ENCODE measurements at places on chromosomes 3 and 15.

GRCh38 chr3:171165499-171165921, 139.0 kb upstream of the SLC2A2 start:
- DNase-seq: no peak

DNA sequence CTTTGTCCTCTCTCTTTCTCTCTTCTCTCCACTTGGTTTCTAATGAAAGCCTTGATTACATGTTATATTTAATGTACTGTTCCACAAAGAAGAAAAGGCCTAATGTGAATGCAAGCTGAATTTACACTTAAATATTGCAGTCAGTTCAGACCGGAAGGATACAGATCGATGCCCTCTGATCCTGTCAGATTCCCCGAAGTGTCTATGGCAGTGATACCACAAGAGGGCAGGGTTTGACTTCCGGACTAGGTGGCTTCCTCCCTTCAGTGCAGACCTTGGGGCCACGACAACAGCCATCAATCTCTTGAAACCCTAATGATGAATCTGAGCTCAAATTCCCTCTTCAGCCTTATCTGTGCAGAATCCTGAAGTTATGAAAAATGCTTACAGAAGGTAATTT, 29.5 kb downstream of the AGTR1 start:
- no peak for DNase-seq

GRCh38 chr15:51359981-51360380, 18.5 kb downstream of the GLDN start:
- DNase-seq: no peak

DNA sequence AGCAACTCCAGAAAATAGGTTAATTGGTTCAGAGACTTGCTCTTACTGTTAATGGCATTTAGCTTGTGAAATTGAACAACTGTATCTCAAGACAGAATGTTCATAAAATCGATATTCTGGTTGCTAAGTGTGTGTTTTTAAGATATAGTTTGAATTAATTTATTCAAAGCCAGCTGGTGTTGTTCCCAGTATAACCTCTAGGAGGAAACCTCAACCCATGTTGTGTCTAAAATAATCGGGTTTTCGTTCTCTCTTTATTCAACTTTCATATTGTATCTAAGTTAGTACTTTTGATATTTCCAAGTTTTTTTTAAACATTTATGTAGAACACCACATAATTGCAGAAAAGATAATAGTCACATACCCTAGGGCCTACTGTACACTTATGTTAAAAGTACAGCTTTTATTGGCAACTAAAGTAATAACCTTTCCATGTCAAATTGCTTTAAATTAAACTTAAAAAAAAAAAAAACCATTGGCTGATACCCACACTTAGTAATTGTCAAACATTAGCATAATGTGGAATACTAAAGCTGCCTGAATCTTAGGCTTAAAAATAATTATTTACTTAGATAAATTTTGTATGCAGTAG, 90.9 kb downstream of the SAMMSON start:
- no peak for DNase-seq

DNA sequence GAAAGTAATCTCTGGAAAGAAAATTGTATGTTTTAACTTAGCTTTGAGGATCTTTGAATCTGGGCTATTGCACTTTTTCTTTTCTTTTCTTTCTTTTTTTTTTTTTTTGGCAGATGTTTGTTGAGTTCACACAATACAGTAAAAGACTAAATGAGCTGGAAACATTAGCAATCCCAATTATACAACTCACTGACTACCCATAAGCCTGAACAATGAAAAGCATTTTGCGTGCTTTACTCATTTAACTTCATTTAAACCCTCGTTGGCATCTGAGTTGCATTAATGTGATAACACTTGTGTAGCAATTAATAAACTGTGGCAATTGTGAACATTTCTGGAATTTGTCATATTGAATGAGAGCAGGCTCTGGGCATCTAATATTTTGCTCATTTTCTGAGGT, 269.4 kb upstream of the RBMS3 start:
- DNase-seq: no peak

DNA sequence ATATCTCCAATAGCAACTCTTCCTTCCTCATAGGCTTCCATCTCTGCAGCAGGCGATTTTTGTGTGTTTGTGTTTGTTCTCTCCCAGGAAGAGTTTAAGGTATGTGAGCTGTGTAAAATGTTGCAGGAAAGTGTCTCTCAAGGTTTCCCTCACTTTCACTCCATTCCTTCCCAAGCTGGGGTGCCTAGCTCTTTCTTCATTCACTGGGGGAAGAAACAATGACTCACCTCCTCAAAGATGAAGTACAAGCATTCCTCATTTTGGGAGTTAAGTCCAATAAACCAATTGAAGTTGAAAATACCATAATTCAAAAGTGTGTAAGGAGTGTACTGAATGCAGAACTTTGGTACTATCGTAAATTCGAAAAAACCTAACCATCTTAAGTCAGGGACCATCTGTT, 422.7 kb upstream of the CFAP20DC start:
- DNase-seq: no peak

- peak; percentile 80 for DNase-seq
Observed at GRCh38 chr3:181709537-181710279, 2.0 kb upstream of the SOX2 start.

DNA sequence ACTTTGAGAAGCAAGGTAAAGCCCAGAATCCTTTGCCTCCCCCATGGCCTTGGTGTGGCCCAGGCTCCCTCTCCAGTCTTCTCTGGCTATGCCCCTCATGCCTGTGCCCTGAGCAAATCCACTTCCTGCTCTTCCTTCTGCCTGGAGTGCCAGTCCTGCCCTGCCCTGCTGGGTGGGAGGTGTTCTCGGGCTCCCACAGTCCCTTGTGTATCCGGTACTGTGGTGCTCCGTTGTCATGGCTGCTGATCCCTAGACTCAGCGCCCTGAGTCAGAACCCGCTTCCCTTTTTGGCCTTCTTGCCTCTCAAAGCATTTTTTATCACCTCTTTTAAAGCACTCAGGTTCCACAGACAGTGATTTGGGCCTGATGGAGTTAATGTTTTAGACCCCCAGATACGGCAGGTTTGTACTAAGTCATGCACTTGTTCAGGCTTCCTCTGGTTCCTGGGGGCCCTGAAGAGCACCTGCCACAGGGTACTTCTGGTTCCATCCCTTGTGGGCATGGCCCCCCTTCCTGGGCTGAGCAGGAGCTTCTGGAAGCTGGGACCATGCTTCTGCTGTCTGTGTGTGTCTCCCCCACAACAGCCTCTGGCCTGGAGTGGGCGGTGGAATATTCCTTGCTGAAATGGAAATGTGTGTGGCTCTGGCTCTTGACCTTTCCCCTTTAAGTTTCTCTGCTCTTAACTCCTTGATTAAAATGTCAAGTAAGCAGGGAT, 29.6 kb upstream of the ADAMTS7 start:
- DNase-seq: peak; percentile 49

GRCh38 chr3:67509471-67510075, 144.8 kb downstream of the SUCLG2 start:
- DNase-seq: no peak

GRCh38 chr15:28097656-28098359, 1.3 kb downstream of the OCA2 start:
- no peak for DNase-seq

DNA sequence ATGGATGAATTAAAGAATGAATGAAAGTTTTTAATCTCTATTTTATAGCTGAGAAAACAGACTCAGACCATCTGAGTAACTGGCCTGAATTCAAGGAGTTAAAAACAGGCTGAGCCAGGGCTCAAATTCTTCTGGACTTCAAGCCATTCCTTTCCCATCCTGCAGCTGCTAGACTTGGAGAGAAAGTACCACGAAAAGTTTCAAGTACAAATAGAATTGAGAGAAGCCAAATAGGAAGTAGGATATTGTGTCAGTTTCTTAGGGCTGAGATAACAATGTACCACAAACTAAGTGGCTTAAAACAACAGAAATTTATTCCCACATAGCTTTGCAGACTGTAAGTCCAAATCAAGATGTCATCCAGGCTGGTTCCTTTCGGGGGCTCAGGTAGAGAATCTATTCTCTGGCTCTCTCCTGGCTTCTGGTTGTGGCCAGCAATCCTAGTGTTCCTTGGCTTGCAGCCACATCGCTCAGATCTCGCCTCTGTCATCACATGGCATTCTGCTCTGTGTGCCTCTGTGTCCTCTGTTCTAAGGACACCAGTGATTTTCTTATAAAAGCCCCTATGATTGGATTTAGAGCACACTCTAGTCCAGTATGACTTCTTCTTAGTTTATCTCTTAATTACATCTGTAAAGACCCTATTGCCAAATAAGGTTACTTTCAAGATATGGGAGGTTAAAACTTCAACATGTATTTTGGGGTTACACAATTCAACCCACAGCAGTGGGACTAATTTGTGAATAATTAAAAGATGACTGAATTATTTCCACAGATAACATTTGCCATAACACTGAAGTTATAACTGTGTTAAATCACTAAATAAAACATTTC, 25.7 kb upstream of the GOLIM4 start:
- no peak for DNase-seq

DNA sequence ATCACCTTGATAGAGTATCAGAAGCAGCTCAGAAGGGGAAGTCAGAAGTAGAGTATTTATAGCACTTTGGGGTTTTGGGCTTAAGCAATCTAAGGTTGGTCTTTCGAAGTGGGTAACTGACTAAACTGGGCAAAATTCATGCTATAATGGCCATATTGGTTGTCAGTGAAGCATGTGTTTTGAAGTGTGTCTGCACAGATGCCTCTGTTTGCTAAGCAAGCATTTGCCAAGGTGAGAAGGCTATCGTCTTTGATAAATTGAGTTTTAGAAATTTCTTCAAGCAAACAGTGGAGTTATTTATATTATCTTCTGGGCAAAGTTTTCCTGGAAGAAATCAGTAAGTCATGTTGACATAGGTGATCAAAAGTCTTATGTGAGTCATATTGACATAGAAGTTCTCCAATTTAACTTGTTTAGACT, 412.8 kb upstream of the TGFBR2 start:
- DNase-seq: no peak

DNA sequence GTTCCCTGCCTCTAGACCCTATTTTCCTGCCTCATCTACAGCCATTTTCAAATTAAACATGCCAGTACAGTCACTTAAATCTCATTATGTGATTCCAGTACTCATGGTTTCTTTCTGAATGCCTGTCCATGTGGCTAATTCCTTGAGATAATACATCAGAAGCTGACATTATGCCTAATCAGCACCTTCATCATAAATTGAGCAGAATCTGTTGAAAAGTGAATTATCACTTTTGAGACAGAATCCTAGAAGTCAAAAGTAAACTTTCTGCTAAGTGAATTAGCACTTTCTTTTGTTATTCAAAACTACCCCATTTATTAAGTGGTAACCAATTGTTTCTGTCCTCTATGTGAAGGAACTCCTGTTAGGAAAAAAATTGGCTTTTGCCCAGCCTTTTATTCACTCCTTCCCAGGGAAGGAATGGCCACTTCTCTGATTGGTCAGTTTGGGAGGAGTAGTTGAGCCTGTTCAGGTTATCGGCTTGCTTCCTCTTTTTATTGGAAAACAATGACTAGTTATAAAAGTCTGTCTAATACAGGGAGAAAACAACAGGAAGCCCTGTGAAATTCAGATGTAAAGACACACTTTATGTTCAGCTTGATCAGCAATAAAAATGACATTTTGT, 40.5 kb downstream of the OSTN start:
- no peak for DNase-seq

GRCh38 chr3:8503461-8503860, 1.8 kb downstream of the LMCD1 start:
- no peak for DNase-seq

DNA sequence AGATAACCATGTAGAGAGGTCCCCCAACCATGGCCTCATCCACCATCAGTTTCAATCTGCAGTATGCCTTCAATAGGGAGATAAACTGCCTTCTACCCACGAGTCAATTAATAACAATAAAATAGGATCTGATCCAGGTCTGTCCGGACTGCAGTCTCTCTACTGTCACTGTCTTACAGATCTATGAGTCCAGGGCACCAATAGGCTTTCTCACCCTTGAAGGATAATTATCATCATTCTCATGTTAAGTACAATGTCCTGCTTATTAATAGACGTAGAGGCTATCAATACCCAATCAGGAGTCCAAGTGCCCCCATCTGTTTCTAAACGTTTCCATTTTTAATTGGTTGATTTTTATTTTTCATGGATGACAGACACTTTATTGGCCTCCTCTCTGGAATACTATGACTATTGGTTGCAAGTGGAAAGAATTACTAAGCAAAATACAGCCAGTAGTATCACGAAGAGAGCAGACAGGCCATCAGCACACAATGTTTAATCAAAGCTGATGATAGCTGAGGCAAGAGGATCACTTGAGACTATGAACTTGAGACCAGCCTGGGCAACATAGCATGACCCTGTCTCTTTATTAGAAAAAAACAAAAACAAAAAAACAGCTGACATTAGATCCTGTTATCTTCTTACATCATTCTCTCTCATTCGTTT, 480.7 kb downstream of the MAGI1 start:
- DNase-seq: no peak

- no peak for DNase-seq
Observed at GRCh38 chr15:98718426-98719136, 70.2 kb downstream of the IGF1R start.

DNA sequence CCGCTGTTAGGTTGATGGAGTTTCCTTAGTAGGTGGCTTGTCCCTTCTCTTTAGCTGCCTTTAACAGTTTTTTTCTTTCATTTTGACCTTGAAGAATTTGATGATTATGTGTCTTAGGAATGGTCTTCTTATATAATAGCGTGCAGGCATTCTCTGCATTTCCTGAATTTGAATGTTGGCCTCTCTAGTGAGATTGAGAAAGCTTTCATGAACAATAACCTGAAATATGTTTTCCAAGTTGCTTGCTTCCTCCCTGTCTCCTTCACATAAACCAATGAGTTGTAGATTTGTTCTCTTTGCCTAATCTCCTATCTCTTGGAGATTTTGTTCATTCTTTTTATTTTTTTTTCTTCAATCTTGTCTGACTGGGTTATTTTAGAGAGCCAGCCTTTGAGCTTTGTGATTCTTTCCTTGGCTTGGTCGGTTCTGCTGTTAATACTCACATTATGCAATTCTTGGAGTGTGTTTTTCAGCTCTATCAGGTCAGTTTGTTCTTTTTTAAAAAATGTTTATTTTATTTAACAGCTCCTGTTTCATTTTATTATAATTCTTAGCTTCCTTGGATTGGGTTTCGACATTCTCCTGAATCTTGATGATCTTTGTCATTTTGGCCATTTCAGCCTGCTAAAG, 627.9 kb downstream of the SI start:
- no peak for DNase-seq

DNA sequence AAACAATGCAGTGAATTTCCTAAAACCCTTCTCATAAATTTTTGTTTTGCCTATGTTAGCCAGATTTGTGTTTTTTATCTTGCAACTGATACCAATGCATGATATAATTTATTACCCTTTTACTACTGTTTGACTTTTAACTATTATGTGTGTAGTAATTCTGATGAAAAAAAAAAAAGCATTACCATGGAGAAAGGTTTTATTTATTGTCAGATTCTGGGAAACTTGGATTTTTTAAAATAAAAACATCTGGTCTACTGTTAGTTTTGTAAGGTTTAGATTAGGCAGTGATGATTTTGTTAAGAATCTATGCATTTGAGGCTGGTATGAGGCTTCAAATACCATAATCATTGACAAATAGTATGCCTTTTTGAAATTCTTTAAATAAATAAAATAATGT, 470.4 kb upstream of the ROBO1 start:
- DNase-seq: no peak

DNA sequence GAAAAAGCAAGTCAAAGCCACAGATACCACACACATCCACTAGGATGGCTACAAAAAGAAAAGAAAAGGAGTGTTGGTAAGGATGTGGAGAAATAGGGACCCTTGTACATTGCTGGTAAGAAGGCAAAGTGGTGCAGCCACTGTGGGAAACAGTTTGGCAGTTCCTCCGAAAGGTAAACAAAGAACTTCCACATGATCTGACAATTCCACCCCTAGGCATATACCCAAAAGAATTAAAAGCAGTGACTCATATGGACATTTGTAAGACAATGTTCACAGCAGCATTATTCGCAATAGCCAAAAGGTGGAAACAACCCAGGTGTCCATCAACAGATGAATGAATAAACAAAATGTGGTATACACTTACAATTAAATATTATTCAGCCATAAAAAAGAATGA, 22.2 kb upstream of the GMPPB start:
- no peak for DNase-seq

Measured in lower lobe of right lung (tissue), 2 donors.